ENCODE measurements at places on chromosomes 7 and 10. TPM values are rescaled to one million over a fixed set of nuclear protein-coding genes. Genes with fewer than 3 reads are reported as not detected.

- H3K36me3 ChIP-seq: no peaks in the 10 kb centered on the region
- no peaks in the 10 kb centered on the region for H3K4me1 ChIP-seq
- H3K27ac ChIP-seq: no peak overlapping the region
- no peak overlapping the region for H3K4me3 ChIP-seq
- DNase-seq: no peak
Measured at GRCh38 chr7:137661634-137662033, 185.1 kb downstream of the DGKI start.

DNA sequence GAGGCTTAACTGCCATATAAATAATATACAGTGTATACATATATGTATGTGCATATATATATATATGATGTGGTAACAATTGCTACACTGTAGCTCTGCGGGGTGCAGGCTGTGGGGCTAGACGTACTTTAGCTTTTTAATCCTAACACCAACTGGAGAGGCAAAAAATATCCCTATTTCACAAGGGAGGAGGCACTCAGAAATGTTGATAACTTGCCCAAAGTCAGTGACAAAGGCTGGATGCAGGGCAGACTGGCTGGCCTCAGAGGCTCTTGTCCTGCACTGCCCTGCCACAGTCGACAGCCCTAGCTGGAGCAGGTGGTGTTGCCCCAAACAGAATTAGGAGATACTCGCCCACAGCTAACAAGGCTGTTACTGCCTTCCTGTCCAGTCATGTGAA is 1.5 kb upstream of the RELN start:
- peaks cover 47% of the 10 kb centered on the region for H3K27me3 ChIP-seq
- H3K4me3 ChIP-seq: no peak overlapping the region
- peaks cover 10% of the 10 kb centered on the region for H3K4me1 ChIP-seq
- no peak for DNase-seq
- H3K36me3 ChIP-seq: no peaks in the 10 kb centered on the region

DNA sequence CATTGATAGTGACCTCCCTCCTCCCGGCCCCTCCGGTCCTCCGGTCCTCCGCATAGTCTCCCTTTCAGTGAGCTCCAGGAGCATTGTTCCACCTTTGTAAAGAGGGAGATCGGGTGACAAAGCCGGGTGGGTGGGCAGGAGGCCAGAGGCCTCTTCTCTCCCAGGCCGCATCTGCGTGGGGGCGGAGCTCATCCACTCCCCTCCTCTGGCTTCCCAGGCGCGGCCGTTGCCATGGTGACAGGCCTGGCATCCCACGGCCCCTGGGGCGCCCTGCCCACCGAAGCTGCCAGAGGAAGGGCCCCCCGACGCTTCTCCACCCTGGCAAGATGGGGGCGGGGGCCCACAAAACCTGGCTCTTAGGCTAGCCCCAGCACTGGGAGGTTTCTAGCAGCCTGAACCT is 4.4 kb upstream of the FZD9 start:
- no peaks in the 10 kb centered on the region for H3K36me3 ChIP-seq
- H3K4me1 ChIP-seq: peaks cover 4% of the 10 kb centered on the region
- H3K27me3 ChIP-seq: peaks cover 1% of the 10 kb centered on the region
- no peak overlapping the region for H3K27ac ChIP-seq
- no peak for DNase-seq

GRCh38 chr10:132802694-132803320 is 16.9 kb upstream of the NKX6-2 start:
- no peak overlapping the region for H3K4me3 ChIP-seq
- H3K27ac ChIP-seq: no peak overlapping the region
- H3K4me1 ChIP-seq: no peaks in the 10 kb centered on the region
- DNase-seq: no peak

GRCh38 chr7:158740657-158741293 is 36.2 kb upstream of the NCAPG2 start:
- no peak overlapping the region for H3K4me3 ChIP-seq
- no peaks in the 10 kb centered on the region for H3K4me1 ChIP-seq
- no peak overlapping the region for H3K27ac ChIP-seq
- DNase-seq: no peak

DNA sequence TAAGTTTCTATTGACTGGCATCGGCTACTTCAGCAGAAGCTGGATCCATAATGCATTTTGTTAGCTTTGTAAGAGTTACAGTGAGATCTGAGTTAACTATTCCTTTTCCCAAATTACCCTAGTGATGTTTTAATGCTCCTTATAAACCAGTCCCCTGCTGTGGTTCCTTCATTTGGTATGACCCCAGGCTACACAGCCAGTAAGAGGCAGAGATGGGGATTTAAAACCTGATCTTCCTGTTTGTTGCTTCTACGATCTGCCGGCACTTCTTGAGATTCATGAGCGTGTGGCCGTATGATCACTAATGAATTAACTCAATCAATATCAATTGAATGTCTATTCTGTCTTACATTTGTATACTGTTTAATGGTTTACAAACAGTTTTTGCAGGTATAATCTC is 86.1 kb downstream of the CACNB2 start:
- no peak overlapping the region for H3K4me3 ChIP-seq
- H3K27ac ChIP-seq: no peak overlapping the region
- no peak for DNase-seq
- no peaks in the 10 kb centered on the region for H3K27me3 ChIP-seq

- H3K27me3 ChIP-seq: peaks cover 10% of the 10 kb centered on the region
- no peaks in the 10 kb centered on the region for H3K36me3 ChIP-seq
- no peak overlapping the region for H3K27ac ChIP-seq
Measured at GRCh38 chr7:132542895-132543294, 33.4 kb downstream of the PLXNA4 start.

GRCh38 chr10:124966008-124966407 is 24.1 kb downstream of the ZRANB1 start:
- peaks cover 9% of the 10 kb centered on the region for H3K4me1 ChIP-seq
- no peak overlapping the region for H3K4me3 ChIP-seq
- no peak for DNase-seq
- no peak overlapping the region for H3K27ac ChIP-seq

DNA sequence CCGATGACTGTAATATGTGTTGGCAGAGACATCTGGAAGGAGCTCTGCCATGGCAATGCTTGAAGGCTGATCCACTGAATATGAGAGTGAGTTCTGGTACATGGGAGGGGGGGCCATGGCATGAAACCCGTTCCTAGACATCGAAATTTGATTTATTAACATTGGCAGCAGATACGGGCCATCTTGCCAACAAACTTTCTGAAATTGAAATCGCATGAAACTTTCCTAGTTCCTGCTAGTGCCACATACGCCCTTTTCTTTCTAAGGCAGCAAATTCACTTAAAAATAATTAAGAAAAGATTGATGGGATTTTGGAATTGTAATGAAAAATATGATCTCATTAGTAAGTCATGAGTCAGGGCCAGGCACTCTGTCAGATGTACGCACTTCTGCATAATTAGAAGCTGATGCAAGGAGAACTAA is 91.8 kb upstream of the KMT2C start:
- no peaks in the 10 kb centered on the region for H3K4me1 ChIP-seq
- no peak overlapping the region for H3K27ac ChIP-seq
- no peak for DNase-seq
- H3K4me3 ChIP-seq: no peak overlapping the region

GRCh38 chr7:21624320-21624719 is 81.5 kb downstream of the DNAH11 start:
- H3K4me1 ChIP-seq: no peaks in the 10 kb centered on the region
- no peak for DNase-seq
- H3K4me3 ChIP-seq: no peak overlapping the region

- peaks cover 82% of the 10 kb centered on the region for H3K36me3 ChIP-seq
- no peak overlapping the region for H3K4me3 ChIP-seq
- peaks cover 16% of the 10 kb centered on the region for H3K4me1 ChIP-seq
- H3K27ac ChIP-seq: peak overlapping the region; percentile 68
Measured at GRCh38 chr7:104196161-104196560, 11.7 kb downstream of the ORC5 start.

DNA sequence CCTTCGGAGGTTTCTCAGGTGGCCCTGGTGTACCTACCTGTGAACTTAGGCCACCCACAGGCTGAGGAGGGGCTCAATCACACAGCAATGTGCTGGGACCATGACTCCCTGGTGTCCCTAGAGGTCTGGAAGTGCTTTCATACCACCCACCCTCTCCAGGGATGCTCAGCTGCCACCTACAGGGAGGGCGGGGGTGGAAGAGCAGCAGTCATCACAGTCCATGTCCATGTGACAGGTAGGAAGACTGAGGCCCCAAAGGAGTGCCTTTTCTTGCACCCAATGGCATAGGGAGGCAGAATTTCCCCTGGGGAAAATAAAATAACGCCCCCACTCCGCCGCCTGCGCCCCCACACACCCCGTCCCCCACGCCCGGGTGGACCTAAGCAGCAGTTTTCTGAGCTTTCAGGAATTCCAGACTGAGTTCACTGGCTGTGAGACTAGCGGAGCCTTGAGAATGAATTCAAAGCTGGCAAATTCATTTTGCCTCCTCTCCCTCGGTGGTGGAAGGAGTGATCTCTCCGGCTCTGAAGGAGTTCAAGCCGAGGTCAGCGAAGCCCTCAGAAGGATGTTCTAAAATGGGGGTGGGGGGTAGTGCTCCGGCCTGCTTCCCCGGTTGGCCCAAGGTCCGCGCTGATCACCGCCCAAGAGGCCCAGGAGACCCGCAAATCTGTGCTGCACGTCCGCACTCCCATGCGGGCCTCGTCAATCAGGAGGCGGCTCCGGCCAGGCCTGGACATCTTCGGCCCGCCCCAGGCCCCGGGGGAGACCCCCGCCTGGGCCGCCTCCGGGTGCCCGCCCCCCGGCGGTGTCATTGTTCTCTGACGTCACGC is 2.1 kb upstream of the ZMIZ1 start:
- H3K4me1 ChIP-seq: peaks cover 58% of the 10 kb centered on the region
- DNase-seq: no peak
- H3K36me3 ChIP-seq: no peaks in the 10 kb centered on the region
- peak overlapping the region; percentile 64 for H3K4me3 ChIP-seq
- H3K27ac ChIP-seq: no peak overlapping the region
- peaks cover 9% of the 10 kb centered on the region for H3K27me3 ChIP-seq

- H3K27ac ChIP-seq: no peak overlapping the region
- peaks cover 12% of the 10 kb centered on the region for H3K4me1 ChIP-seq
- no peaks in the 10 kb centered on the region for H3K36me3 ChIP-seq
- H3K4me3 ChIP-seq: no peak overlapping the region
- H3K27me3 ChIP-seq: peaks cover 36% of the 10 kb centered on the region
Measured at GRCh38 chr10:67697724-67698131, 1.7 kb upstream of the CTNNA3 start.

DNA sequence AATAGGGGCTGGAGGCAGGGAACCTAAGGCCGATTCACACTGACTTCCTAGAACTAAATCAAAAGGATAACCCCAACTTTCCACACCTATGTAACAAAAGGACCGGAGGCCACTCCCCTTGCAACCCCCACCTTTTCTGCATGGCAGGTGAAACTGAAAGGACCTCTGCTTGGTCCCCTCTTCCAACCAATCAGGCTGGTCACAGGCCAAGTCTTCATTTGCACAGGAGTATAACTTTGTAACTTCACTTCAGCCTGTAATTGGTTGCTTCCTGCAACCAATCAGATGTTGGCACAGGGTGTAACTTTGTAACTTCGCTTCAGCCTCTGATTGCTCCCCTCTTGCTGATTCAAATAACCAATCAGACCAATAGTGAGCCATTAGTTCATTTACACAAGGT is 190.0 kb downstream of the FAM107B start:
- H3K4me1 ChIP-seq: peaks cover 92% of the 10 kb centered on the region
- H3K27ac ChIP-seq: peak overlapping the region; percentile 96
- peaks cover 70% of the 10 kb centered on the region for H3K36me3 ChIP-seq

DNA sequence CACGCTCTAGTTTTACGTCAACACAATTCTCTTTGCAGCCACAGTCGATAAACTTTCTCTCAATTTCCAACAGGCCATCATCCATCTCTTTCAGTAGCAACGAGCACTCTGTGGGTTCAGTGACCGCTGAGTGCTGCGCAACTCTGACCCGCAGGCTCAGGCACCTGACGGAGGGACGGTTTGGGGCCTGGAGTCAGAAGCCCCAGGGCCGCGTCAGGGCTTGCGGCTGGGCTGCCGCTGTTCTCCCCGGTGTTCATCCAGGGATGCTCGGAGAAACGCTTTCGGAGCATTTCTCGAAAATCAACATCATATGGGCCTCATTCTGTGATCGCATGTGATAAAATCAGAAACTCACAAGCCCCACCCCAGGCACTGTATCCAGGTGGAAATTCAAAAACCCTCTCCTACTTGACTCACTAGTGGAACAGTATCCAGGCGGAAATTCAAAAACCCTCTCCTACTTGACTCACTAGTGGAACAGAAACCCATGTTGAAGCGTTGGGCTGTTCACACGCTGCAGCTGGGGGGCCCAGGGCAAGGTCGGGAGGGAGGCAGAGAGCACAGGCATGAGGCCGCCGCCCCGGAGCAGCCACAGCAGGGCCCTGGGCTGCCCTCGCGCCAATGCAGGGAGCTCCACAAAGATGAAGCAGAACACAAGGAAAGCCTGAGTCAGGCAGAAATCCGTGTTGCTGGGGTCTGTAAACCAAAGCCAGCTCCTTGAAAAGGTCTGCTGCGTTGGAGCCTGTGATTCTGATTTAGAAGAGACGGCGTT is 73.3 kb upstream of the NKX6-2 start:
- H3K27me3 ChIP-seq: peaks cover 7% of the 10 kb centered on the region
- H3K4me3 ChIP-seq: no peak overlapping the region
- DNase-seq: no peak
- H3K36me3 ChIP-seq: no peaks in the 10 kb centered on the region

DNA sequence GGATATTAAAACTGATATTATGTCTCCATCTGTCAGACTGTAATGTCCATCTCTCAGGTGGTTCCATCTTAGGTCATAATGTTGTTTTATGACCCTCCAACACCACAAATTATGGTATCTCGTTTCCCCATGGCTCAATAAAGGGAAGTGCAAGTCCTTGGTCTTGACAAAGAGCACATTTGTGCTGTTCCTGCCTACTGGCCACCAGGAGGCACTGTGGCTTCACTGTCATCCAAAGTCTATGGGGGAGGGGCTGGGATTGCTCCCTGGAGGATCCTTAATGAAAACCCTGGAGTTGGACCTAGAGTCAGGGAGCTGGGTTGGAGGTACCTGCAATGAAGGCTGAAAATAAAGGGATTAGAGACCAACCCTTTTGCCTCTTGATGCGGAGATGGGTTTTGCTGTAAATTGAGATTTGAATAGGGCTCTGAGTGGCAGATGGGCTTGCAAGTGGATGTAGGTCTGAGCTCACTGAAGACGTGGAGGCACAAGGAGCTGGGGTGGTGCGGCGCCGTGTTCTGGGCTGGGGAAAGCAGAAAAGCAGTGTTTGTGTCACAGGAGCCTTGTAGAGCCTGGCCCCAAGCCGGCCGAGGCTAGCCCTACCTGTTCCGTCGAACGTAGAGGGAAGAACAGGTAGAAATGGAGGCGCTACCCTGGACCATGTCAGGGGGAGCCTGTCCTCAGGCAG is 180.5 kb upstream of the PRSS58 start:
- no peaks in the 10 kb centered on the region for H3K27me3 ChIP-seq
- no peak overlapping the region for H3K4me3 ChIP-seq
- peaks cover 66% of the 10 kb centered on the region for H3K4me1 ChIP-seq
- peak; percentile 43 for DNase-seq
- H3K27ac ChIP-seq: no peak overlapping the region

GRCh38 chr7:43785420-43785819 is 26.9 kb downstream of the BLVRA start:
- H3K4me3 ChIP-seq: no peak overlapping the region
- no peak for DNase-seq
- no peak overlapping the region for H3K27ac ChIP-seq
- peaks cover 14% of the 10 kb centered on the region for H3K4me1 ChIP-seq

GRCh38 chr10:58225654-58226053 is 42.0 kb downstream of the IPMK start:
- H3K4me3 ChIP-seq: no peak overlapping the region
- H3K27ac ChIP-seq: no peak overlapping the region
- no peaks in the 10 kb centered on the region for H3K4me1 ChIP-seq

NEUROG3 gene
- total RNA-seq: not detected

FAS gene
- total RNA-seq: 96.4 TPM

IKZF5 gene
- 18.5 TPM for total RNA-seq

RASSF4 gene
- 1.2 TPM for total RNA-seq

SFRP4 gene
- not detected for total RNA-seq

CALML3 gene
- total RNA-seq: not detected
